ENCODE measurements at places on chromosomes 1 and 21. TPM values are rescaled to one million over a fixed set of nuclear protein-coding genes. Genes with fewer than 3 reads are reported as not detected.

SLC30A2 gene
- total RNA-seq: 4.0 TPM

SPRR1A gene
- total RNA-seq: not detected

DNA sequence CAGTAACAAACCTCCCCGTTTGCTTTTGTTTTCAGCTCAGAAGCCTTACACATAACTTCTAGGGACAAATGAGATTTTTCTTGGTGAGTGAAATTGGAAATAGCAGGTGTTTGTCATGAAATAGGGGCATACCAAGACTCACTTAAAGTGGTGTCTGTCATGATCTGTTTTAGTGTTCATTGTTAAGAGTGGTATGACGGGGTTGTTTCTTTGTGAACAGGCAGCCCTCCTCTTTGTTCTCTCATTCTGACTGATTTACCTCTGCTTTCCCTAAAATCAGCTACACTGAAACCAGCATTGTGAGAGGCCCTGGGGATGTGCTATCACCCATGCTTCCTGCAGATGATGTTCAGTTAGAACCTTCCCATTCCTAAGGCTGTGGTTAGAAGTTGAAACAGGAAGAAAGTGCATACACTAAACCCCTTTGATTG is 2.5 kb upstream of the ERO1B start:
- DNase-seq: no peak

DNA sequence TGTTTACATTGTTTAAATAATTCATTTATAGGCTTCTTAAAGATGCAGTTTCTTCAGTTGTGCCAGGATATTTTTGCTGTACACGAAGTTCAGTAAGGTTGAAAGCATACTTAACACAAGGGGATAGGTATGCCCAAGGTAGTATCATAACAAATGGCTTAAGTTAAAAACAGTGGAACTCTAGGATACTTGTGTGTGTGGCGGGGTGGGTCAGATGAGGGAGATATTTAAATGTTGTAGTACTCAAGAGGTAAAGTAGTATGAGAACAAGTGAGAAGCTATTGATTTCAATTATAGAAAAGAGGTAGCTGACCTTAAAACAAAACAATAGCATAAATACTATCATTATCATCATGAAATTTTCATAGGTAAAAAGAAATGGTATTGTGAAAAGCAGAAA is 6.2 kb downstream of the LRRC7 start:
- no peak for DNase-seq
